HFFc6 (cell line): ENCODE measurements at places on chromosomes 2 and 18. TPM values are rescaled to one million over a fixed set of nuclear protein-coding genes. Genes with fewer than 3 reads are reported as not detected.

DNA sequence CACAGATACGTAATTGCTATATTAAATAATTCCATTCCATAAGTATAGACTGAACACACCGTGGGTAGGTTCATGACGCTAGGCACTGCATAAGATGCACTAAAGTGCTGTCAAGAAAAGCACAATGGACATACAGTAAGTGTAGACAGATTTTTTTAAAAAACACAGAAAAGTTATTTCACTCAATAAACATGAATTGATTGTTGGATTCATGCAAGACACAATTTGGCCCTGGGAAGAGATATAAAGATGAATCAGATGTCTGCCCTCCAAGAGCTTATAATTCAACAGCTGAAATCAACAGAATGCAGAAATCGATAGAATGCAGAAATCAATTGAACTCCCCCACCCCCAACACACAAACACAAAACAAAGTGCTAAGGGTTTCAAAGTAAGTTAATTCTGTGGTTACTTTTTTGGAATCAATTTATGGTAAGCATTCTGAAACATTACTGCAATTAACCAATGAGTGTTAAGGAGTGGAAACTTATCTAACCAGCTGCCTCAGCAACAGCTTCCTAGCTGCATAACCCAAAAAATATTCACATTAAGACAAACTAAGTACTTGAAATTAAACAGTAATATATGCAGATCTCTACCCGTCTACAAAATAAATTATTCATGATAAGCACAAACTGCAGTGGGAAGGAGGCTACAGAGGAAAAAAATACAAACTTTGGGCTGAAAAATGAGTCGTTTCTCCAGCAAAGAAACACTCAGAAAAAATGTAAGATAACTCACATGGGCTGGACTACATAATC is 1.6 kb downstream of the NBAS start:
- no peaks in the 10 kb centered on the region; the same call in 1 of the 2 replicates for H3K27me3 ChIP-seq
- H3K27ac ChIP-seq, result peak overlapping the region; percentile 99
- peaks cover 37% of the 10 kb centered on the region for H3K4me1 ChIP-seq
- H3K4me3 ChIP-seq, result peak overlapping the region; percentile 96
- no peaks in the 10 kb centered on the region for H3K36me3 ChIP-seq

- peaks cover 11% of the 10 kb centered on the region for H3K27me3 ChIP-seq
- no peak for DNase-seq
- H3K36me3 ChIP-seq, result peaks cover 4% of the 10 kb centered on the region
- peaks cover 20% of the 10 kb centered on the region for H3K4me1 ChIP-seq
- no peak overlapping the region for H3K27ac ChIP-seq
- H3K4me3 ChIP-seq, result no peak overlapping the region
Observed at GRCh38 chr18:12773369-12773768, 70.5 kb downstream of the PSMG2 start.

GRCh38 chr2:104406261-104406726 is 447.6 kb upstream of the POU3F3 start:
- H3K4me3 ChIP-seq, result no peak overlapping the region
- no peaks in the 10 kb centered on the region for H3K4me1 ChIP-seq
- no peaks in the 10 kb centered on the region for H3K27me3 ChIP-seq
- H3K36me3 ChIP-seq, result no peaks in the 10 kb centered on the region
- no peak for DNase-seq

- peaks cover 16% of the 10 kb centered on the region for H3K4me1 ChIP-seq
- no peaks in the 10 kb centered on the region for H3K36me3 ChIP-seq
- no peak overlapping the region for H3K27ac ChIP-seq
- peaks cover 10% of the 10 kb centered on the region for H3K27me3 ChIP-seq
- no peak overlapping the region for H3K4me3 ChIP-seq
- no peak for DNase-seq
Observed at GRCh38 chr2:233242231-233242927, 9.1 kb upstream of the ATG16L1 start.

DNA sequence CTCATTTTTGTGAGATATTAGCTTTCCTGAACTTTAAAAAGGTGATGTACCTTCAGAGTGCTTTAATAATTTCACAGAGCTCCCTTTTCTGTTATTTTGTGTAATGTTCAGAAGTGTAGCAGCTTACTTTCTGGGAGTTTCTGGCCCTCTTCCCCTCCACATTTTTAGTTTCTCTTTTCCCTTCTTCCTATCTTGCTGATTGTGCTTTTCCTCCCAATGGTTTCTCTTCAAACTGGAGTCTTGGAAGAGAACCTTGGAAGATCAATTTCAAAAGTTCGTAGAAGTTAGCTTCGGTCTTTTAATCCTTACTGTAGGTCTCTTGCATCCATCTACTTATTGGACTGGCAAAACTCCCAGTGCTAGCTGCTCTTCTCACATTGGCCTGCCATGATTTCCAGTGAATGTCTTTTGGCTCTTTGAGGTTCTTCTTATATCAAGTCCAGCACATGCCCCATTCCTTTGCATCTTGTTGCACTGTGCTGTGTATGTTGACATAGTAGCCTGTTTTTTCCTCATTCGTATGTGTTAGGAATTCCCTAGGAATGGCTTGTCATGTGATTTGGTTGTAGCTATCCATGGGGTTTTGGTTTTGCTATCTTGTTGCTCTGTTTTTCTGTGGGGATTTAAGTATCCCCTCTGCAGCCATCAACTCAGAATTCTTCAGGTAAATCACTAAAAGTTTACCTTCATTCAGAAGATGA is 7.8 kb downstream of the CCNT2 start:
- peaks cover 74% of the 10 kb centered on the region for H3K4me1 ChIP-seq
- peaks cover 18% of the 10 kb centered on the region for H3K36me3 ChIP-seq
- H3K27me3 ChIP-seq, result no peaks in the 10 kb centered on the region; the same call in 1 of the 2 replicates
- H3K27ac ChIP-seq, result peak overlapping the region; percentile 60
- DNase-seq, result no peak

DNA sequence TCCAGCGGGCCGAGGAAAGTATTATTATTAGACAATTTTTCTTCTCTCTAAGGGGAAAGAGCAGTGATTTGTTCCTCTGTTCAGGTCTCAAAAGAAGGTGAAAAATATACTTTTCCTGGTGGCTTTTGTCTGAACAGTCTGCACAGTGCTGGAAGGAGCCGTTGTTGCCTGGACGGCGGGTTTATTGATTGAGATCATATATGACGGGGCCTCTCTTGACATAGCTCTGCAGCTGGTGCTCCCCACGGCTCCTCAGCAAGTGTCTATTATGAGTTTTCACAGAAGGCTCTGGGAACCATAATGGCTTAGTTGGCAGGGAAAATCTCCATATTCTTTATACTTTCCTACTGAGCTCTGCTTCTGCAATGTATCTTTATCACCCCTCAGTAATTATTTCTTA is 42.9 kb downstream of the FSHR start:
- H3K27me3 ChIP-seq, result no peaks in the 10 kb centered on the region
- H3K4me1 ChIP-seq, result no peaks in the 10 kb centered on the region
- no peak overlapping the region for H3K27ac ChIP-seq
- DNase-seq, result no peak
- no peak overlapping the region for H3K4me3 ChIP-seq
- H3K36me3 ChIP-seq, result peaks cover 7% of the 10 kb centered on the region; the same call in 1 of the 2 replicates

- DNase-seq, result no peak
- H3K27ac ChIP-seq, result no peak overlapping the region
- H3K27me3 ChIP-seq, result peaks cover 5% of the 10 kb centered on the region; the same call in 1 of the 2 replicates
- peaks cover 13% of the 10 kb centered on the region for H3K4me1 ChIP-seq
Observed at GRCh38 chr18:25834061-25834460, 256.4 kb downstream of the SS18 start.

Gene RAB31
- 30.0 and 43.5 TPM in 2 replicates for total RNA-seq

GRCh38 chr18:23142251-23142929 is 7.1 kb downstream of the CABLES1 start:
- no peak overlapping the region for H3K4me3 ChIP-seq
- peaks cover 41% of the 10 kb centered on the region for H3K4me1 ChIP-seq
- H3K27me3 ChIP-seq, result peaks cover 2% of the 10 kb centered on the region

DNA sequence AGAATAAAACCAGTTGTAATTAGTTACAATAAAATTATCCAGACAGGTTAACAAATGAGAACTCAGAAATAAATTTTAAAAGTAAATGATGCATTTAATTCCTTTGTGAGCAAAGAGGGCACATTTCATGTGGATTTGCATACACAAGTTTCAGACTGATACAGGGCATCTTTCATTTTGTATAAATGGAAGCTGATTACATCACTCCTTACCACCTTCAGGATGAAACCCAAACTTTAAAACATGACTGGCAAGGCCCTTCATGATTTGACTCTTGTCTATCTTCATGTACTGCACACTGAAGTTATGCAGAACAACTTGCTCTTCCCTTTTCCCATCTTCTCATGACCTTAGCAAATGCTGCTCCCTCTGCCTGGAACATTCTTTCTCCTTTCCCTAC is 26.9 kb downstream of the EFEMP1 start:
- 0 out of 2 replicates have a peak, but pooled peaks cover 4% of the 10 kb centered on the region for H3K36me3 ChIP-seq
- no peak overlapping the region for H3K27ac ChIP-seq
- H3K27me3 ChIP-seq, result no peaks in the 10 kb centered on the region
- peaks cover 32% of the 10 kb centered on the region for H3K4me1 ChIP-seq
- DNase-seq, result no peak

GRCh38 chr2:169637620-169638019 is 53.5 kb downstream of the PPIG start:
- peaks cover 1% of the 10 kb centered on the region; the same call in 1 of the 2 replicates for H3K27me3 ChIP-seq
- H3K4me1 ChIP-seq, result no peaks in the 10 kb centered on the region
- H3K36me3 ChIP-seq, result peaks cover 10% of the 10 kb centered on the region
- H3K27ac ChIP-seq, result no peak overlapping the region
- peak; percentile 79 for DNase-seq

- no peaks in the 10 kb centered on the region for H3K27me3 ChIP-seq
- no peak for DNase-seq
- H3K36me3 ChIP-seq, result peaks cover 15% of the 10 kb centered on the region; the same call in 1 of the 2 replicates
- H3K4me1 ChIP-seq, result peaks cover 48% of the 10 kb centered on the region
- H3K4me3 ChIP-seq, result no peak overlapping the region
Observed at GRCh38 chr2:28094739-28095138, 204.2 kb downstream of the BABAM2 start.

- no peaks in the 10 kb centered on the region for H3K4me1 ChIP-seq
- H3K36me3 ChIP-seq, result no peaks in the 10 kb centered on the region
- H3K27me3 ChIP-seq, result no peaks in the 10 kb centered on the region; the same call in 1 of the 2 replicates
- H3K27ac ChIP-seq, result no peak overlapping the region
Observed at GRCh38 chr2:82875858-82876257, 1583.2 kb downstream of the SUCLG1 start.

DNA sequence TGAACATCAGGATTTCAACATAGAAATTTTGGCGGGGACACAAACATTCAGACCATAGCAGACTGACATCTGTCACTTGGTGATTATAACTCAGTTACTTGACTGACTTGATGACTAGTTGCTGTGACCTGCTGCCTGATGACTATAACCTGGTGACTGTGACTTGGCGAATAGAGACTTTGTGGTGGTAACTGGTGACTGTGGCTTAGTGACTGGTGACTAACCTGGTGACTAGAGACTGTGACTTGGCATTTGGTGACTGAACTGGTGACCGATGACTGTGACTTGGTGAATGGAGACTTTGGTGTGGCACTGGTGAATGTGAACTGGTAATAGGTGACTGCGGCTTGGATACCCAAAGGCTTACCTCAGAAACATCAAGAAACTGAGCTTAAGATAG is 563.1 kb upstream of the FAM98A start:
- H3K36me3 ChIP-seq, result no peaks in the 10 kb centered on the region
- DNase-seq, result no peak
- H3K27me3 ChIP-seq, result no peaks in the 10 kb centered on the region
- H3K4me1 ChIP-seq, result no peaks in the 10 kb centered on the region
- no peak overlapping the region for H3K27ac ChIP-seq

Gene HNRNPLL
- 42.1 to 45.5 TPM (median 42.7 TPM) in 3 replicates for total RNA-seq

Gene RGPD4
- 0.05 TPM in 1 of 3 replicates, not detected in the others for total RNA-seq

DNA sequence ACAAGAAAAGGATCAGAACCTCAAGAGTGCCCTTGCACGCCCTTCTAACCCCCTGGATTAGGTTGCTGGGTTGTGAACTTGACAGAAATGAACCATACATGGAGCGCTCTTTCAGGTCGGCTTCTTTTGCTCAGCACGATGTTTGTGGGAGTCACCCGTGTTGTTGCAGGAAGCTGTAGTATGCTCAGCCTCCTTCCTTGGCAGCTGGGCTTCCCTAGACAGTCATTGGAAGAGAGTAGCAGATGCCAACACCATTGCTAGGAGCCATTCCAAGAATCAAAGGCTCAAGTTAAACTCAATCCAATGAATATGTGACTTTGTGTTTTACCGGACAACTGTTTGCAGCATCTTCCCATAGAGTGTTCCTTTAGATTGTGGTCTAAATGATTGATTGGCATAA is 47.0 kb downstream of the RAB12 start:
- H3K36me3 ChIP-seq, result no peaks in the 10 kb centered on the region
- peaks cover 1% of the 10 kb centered on the region; the same call in 1 of the 2 replicates for H3K27me3 ChIP-seq

DNA sequence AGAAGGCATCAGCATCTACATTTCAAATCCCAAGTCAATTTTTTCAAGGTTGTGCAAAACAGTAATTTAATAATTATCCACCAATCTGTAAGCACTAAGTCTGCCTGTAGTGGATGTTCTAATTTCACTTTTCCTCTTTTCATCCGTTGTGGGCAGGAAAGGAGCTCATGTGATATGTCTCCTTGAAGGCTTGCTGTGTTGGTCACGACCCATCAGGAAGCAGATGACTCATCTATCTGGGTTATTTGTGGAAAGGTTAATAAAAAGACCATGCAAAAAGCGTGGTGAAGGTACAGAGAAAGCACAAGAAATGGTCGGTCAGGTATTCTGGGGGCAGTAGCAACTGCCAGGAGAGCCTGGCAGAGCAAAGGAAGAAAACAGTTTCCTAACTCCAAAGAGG is 476.7 kb upstream of the RAB6C start:
- no peak overlapping the region for H3K27ac ChIP-seq
- no peaks in the 10 kb centered on the region for H3K4me1 ChIP-seq
- no peak overlapping the region for H3K4me3 ChIP-seq
- 0 out of 2 replicates have a peak, but pooled peaks cover 4% of the 10 kb centered on the region for H3K36me3 ChIP-seq

DNA sequence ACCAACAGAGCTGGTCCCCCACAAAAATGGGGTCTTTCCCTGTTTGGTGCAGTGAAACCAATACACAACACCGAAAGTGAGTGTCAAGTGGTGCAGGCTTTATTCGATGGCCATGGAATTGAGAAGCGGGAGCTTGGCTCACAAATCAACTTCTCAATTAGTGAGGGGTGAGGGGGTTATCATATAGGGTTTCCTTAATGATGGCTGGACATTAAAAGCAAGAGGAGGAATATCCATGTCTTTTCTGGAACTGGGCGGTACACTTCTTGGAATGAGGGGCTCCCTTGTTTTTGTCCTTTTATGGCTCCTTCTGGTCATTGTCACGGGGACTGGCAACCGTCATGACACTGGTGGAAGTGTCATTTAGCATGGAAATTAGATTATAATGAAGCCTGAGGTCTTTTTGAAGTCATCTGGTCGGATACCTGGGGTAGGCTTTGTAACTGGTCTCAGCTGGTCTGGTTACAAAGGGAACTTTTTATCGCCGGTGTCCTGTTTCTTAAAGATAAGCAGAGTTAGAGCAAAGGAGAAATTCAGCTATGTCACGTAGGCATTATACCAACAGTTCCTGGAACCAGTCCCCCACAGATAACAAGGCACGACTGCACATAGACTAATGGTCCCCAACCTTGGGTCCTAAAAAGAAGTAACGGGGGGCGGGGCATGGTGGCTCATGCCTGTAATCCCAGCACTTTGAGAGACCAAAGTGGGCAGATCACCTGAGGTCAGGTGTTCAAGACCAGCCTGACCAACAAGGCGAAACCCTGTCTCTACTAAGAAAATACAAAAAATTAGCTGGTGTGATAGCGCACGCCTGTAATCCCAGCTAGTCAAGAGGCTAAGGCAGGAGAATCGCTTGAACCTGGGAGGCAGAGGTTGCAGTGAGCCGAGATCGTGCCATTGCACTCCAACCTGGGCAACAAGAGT is 93.5 kb upstream of the NDUFV2 start:
- no peak overlapping the region for H3K4me3 ChIP-seq
- no peaks in the 10 kb centered on the region for H3K4me1 ChIP-seq
- no peak for DNase-seq
- H3K36me3 ChIP-seq, result 0 out of 2 replicates have a peak, but pooled peaks cover 4% of the 10 kb centered on the region
- H3K27me3 ChIP-seq, result peaks cover 5% of the 10 kb centered on the region; the same call in 1 of the 2 replicates
